ENCODE measurements at places on chromosomes 2 and 18.

GRCh38 chr2:138827426-138828054 is 47.4 kb upstream of the NXPH2 start:
- peak; percentile 34 for DNase-seq

DNA sequence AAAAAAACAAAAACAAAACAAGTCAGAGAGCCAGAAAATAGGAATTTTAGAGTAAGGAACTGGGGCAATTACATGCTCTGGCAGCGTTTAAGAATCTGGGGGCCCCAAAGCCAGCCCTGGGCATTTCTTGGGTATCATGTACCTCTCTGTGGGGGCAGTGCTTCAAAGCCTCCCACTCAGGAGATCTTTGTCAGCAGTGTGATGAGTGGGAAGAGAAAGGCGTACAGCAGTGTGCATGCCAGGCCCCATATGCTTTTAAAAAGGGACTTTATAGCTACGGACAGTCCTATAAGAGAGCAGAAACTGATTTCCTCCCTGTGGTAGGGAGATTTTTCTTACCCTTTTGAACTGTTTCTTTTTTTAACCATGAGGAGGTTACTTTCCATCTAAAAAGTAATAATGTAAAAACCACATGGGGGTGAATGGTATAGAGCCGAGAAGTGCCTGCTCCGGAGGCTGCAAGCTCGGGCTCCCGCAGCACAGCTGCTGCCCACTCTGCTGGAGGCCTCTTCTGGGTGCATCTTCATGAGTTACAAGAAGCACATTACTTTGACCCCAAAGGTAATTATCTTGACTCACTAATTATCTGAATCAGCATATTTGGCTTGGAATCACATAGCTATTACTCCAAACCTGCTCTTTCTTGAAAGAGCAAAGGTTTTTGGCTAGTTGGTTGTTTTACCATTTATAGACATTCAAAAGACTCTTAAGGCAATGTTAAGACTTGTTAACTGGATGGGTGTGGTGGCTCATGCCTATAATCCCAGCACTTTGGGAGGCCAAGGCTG is 46.4 kb downstream of the PROC start:
- no peak for DNase-seq

GRCh38 chr2:102336502-102336945 is 19.1 kb upstream of the IL18R1 start:
- no peak for DNase-seq

GRCh38 chr2:236167297-236168109 is 683 bp downstream of the GBX2 start:
- DNase-seq, result no peak

GRCh38 chr2:47404356-47404755 is 1.4 kb downstream of the MSH2 start:
- DNase-seq, result no peak

DNA sequence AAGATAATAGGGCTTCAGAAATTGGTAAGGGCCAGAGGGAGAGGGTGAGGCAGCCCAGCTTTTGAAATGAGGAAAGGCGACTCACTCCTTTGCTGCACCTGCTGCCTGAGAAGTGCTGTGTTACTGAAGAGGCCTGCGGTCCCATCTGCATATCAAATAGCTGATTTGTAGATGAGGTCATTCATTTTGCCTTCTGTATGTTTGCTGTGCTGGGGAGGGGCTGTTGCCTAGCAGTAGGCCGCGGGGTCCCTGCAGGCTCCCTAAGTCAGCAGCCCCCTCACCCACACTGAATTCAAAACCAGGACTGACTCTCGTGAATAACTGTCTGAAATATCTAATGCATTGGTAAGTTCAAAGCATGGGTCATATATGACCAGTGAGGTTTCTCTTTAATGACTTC is 377.2 kb downstream of the SOX11 start:
- no peak for DNase-seq

DNA sequence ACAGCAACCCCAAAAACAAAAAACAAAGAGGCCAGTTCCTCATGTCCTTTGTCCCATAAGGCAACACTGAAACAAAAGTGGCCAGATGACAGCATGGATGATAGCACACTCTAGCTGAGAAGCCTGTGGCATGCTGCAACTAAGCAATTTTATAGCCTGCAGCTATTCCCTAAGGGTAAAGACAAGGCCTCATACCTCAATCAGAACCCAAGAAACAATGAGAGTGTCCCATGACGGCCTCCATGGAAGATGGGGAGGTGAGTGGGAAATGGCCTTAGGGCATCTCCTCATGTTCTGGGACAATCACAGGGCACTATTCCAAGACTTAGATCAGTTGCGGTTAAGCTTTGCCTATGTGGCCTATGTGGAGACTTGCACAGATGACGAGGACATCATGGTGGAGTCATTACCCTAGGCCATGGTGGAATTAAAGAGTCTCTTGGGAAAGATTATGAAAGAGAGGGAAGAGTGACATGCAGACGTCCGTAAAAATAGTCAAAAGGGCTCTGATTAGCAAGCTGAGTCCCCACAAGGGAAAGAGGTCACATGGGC is 103.1 kb downstream of the INO80D start:
- DNase-seq, result no peak

DNA sequence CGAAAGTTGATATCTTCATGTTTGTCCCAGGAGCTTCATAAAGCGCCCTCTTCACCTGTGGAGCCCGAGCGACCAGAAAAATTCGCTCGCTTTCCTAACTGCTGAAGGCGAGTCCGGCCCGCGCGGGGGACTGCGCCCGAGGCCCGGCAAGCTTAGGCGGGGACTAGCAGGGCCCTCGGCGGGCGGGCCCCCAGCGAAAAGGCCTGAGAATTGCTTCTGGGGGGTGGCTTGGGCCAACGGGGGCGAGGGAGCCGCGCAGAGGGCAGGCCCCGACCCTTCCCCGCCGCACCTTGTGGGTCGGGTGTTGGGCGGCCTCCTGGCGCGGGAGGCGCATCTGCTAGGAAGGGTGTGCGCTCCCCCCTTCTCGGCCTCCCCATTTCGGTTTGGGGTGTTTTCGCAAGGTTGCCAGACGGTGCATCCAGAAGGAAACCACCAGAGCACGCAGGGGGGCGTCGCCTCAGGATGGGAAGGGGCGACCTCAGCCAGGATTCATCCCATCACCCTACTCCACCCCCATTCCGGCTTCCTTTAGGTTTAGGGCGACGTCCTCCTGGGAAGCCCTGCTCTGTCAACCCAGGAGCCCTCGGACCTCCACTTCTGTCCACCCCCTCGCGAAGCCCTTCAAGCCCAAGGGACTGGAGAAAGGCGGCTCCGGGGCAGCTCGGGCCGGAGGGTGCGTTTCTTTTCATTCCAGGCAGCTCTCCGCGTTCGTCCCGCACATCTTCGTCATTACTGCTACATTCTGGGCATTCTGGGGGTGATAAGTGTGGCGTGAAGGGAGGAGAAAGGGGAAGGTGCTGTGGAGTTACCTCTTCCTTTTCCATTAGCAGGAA is 9.1 kb downstream of the SP9 start:
- no peak for DNase-seq

GRCh38 chr18:61655630-61656029 is 237.2 kb downstream of the RNF152 start:
- no peak for DNase-seq
